ENCODE measurements at places on chromosomes 7 and 10. TPM values are rescaled to one million over a fixed set of nuclear protein-coding genes. Genes with fewer than 3 reads are reported as not detected.

PAX2 gene
- not detected for total RNA-seq

NOS3 gene
- total RNA-seq: 5.3 TPM

ABLIM1 gene
- 21.1 TPM for total RNA-seq

SFTPA1 gene
- not detected for total RNA-seq

GJD4 gene
- not detected for total RNA-seq

ARMC3 gene
- total RNA-seq: not detected

TMEM273 gene
- not detected for total RNA-seq

INPP5F gene
- total RNA-seq: 25.9 TPM

LRIT1 gene
- not detected for total RNA-seq

CDC14C gene
- not detected for total RNA-seq

DYNC1I1 gene
- total RNA-seq: 0.10 TPM

CYP2W1 gene
- total RNA-seq: not detected

GCK gene
- total RNA-seq: 0.58 TPM

GIMAP6 gene
- not detected for total RNA-seq

LRRC27 gene
- 4.4 TPM for total RNA-seq

PYROXD2 gene
- 5.6 TPM for total RNA-seq

GARIN1A gene
- total RNA-seq: 0.71 TPM
